ENCODE measurements at places on chromosomes 6 and 20. TPM values are rescaled to one million over a fixed set of nuclear protein-coding genes. Genes with fewer than 3 reads are reported as not detected.

Gene PTP4A1
- total RNA-seq: 29.9 TPM

Gene BPIFB3
- not detected for total RNA-seq

GRCh38 chr6:162056745-162057144, 670.8 kb downstream of the PRKN start:
- peak; percentile 13 for DNase-seq

GRCh38 chr20:56465997-56466396, 2.4 kb upstream of the RTF2 start:
- no peak for DNase-seq

Gene CFAP61
- not detected for total RNA-seq

Measured in PC-3 (cell line).